A549 treated with CpdA at 1 μM for 4 hours (cell line): ENCODE measurements at places on chromosomes 1 and 21. TPM values are rescaled to one million over a fixed set of nuclear protein-coding genes. Genes with fewer than 3 reads are reported as not detected.

The COL16A1 gene
- 5.2 to 6.2 TPM (median 5.4 TPM) in 5 replicates for total RNA-seq

The TSPEAR gene
- 0.04 TPM in 1 of 5 replicates, not detected in the others for total RNA-seq

The SERPINC1 gene
- total RNA-seq: 0.13 to 0.15 TPM (median 0.14 TPM) in 3 of 5 replicates, not detected in the others

The LY9 gene
- 0.08 to 0.18 TPM (median 0.14 TPM) in 4 of 5 replicates, not detected in the other for total RNA-seq

The NUAK2 gene
- total RNA-seq: 30.1 to 35.0 TPM (median 32.1 TPM) in 5 replicates

The ERO1B gene
- total RNA-seq: 3.2 to 4.1 TPM (median 3.4 TPM) in 5 replicates

The TNFRSF25 gene
- total RNA-seq: 2.3 to 4.6 TPM (median 3.8 TPM) in 5 replicates

The DENND2D gene
- total RNA-seq: 1.1 to 1.6 TPM (median 1.5 TPM) in 5 replicates

The MRPL55 gene
- total RNA-seq: 79.8 to 96.2 TPM (median 84.6 TPM) in 5 replicates

The MCL1 gene
- total RNA-seq: 124 to 148 TPM (median 141 TPM) in 5 replicates

The OR10J5 gene
- not detected in 5 replicates for total RNA-seq

The ITSN1 gene
- total RNA-seq: 13.1 to 23.9 TPM (median 14.9 TPM) in 5 replicates
